ENCODE measurements at places on chromosomes 16 and 17.

DNA sequence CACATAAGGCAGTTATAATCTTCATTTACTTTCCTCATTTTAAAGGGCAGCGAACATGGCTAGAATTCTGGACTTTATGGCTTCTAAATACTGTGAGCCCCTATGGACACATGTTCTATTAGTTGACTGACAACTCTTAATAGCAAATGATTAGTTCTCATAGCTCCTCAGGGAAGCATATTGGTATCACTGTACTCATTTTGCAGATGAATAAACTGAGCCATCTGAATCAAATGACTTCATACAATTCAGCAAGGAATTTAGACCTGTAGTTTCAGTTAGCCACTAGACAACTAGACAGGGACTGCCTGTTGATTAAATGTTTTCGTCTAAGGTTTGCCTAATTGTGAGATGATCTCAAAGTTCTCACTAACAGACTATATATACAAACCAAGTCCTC lies 9.7 kb downstream of the TOB1 start:
- H3K27me3 ChIP-seq, result no peaks in the 10 kb centered on the region
- peaks cover 13% of the 10 kb centered on the region for H3K4me1 ChIP-seq
- H3K36me3 ChIP-seq, result no peaks in the 10 kb centered on the region

DNA sequence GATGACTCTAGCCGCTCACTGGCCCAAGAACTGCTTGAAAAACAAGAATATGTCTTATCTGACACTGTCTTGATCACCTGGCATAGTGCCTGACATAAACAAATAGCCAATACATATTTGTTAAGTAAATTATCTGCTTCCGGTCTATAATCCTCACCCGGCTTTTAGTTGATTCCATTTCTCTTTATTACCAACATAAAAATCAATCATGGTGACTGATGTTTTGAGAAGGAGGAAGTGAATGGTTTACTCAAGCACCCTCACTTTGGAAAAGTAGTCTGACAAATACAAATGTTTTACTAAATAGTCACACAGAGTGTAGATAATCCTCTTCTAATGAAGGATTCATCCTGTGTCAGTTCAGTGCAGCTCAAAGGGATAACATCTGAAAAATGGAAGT lies 47.0 kb downstream of the SKAP1 start:
- H3K36me3 ChIP-seq, result peaks cover 10% of the 10 kb centered on the region
- H3K4me3 ChIP-seq, result no peak overlapping the region
- no peak overlapping the region for H3K27ac ChIP-seq
- DNase-seq, result no peak
- H3K4me1 ChIP-seq, result peaks cover 5% of the 10 kb centered on the region

GRCh38 chr16:11609474-11610120 lies 22.9 kb upstream of the LITAF start:
- H3K27ac ChIP-seq, result no peak overlapping the region
- no peaks in the 10 kb centered on the region for H3K27me3 ChIP-seq
- peaks cover 10% of the 10 kb centered on the region for H3K4me1 ChIP-seq
- no peak overlapping the region for H3K4me3 ChIP-seq

DNA sequence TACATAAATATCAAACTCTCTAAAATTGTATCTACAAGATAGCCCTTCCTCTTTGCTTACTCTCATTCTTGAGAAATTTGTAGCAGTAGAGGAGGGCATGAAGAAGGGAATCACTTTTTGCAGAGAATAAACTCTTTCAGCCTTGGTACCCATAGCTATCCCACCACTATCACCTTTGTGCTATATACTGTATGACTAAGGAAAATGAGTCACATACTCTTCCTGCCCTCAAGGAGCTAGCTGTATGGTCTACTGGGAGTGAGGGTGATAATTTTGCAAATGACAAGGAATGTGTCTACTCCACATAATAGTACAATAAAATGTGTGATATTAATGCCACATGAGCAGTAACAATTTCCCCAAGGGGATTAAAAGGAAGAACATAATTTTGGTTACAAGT lies 184.6 kb upstream of the WSB1 start:
- DNase-seq, result no peak
- H3K4me3 ChIP-seq, result no peak overlapping the region
- no peak overlapping the region for H3K27ac ChIP-seq
- no peaks in the 10 kb centered on the region for H3K4me1 ChIP-seq
- no peaks in the 10 kb centered on the region for H3K27me3 ChIP-seq

DNA sequence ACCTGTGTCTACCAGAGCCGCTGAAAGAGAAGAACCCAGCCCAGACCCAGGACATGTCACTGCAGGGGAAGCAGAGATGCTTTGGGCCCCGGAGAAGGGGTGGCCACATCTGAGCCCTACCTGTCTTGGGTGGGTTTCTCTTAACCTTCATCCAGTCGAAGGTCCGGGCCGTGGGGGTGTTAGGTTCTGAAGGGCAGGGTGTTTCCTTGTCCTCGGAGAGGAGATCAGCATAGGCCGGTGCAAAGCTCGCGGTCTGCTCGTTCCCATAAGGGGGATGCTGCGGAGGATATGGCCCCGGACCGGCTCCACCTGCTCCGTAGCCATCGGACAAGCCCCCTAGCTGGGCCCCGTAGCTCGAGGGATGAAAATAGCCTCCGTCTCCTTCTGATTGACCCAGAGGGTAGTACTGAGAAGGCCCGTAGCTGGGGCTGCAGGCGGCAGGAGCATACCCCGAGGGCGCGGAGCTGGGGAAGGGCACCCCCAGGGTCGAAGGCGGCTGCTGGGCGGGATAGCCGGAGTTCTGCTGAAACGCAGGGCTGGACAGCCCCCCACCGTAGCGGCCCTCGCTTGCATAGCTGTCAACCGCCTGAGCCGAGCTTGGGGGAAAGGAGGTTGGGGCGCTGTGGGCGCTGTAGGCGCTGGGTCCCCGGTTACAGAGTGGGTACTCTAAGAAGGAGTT lies 464 bp downstream of the HOXB1 start:
- no peak overlapping the region for H3K27ac ChIP-seq
- H3K4me1 ChIP-seq, result no peaks in the 10 kb centered on the region
- peaks cover 5% of the 10 kb centered on the region for H3K27me3 ChIP-seq
- H3K36me3 ChIP-seq, result no peaks in the 10 kb centered on the region
- no peak overlapping the region for H3K4me3 ChIP-seq
- no peak for DNase-seq

- no peaks in the 10 kb centered on the region for H3K4me1 ChIP-seq
- H3K4me3 ChIP-seq, result no peak overlapping the region
- H3K27me3 ChIP-seq, result no peaks in the 10 kb centered on the region
Measured at GRCh38 chr17:20313306-20313705, 154.0 kb downstream of the LGALS9B start.

DNA sequence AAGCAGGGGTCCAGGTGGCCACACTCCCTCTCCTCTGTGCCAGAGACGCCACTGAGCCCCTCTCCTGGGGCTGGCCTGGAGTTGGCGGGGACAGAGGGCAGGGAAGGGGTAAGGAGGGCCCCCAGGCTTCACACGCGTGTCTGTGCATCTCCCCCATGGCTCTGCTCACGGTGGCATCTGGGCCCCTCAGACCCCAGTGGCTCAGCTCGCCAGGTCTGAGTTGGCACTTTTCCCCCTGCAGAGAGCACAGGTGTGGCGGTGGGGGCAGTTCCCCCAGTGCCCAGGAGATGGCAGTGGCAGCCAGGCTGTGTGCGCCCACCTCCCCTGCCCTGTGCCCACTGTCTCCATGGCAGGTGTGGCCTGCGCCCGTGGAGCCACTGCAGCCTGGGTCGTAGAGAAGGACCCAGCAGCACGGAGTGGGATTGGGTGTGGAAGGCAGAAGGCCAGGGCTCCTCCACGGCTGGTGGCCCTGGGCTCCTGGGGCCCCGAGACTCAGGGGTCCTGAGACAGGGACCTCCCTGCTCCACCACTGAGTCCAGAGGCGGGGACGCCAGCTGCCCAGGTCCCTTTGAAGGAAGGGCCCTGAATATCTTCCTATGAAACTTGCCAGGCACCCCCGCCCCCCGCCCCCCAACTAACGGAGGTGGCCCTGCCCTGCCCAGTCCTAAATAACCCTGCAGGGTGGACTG lies 4.3 kb upstream of the APRT start:
- H3K27ac ChIP-seq, result no peak overlapping the region
- DNase-seq, result no peak
- peaks cover 2% of the 10 kb centered on the region for H3K4me1 ChIP-seq
- no peaks in the 10 kb centered on the region for H3K36me3 ChIP-seq

GRCh38 chr17:77686903-77687302 lies 271.6 kb upstream of the TNRC6C start:
- no peak for DNase-seq
- H3K27ac ChIP-seq, result no peak overlapping the region
- no peaks in the 10 kb centered on the region for H3K27me3 ChIP-seq
- H3K36me3 ChIP-seq, result no peaks in the 10 kb centered on the region
- H3K4me3 ChIP-seq, result no peak overlapping the region
